ENCODE measurements at places on chromosomes 1 and 21.

GRCh38 chr1:192756847-192757246 lies 52.0 kb upstream of the RGS2 start:
- no peak for DNase-seq

GRCh38 chr1:211742272-211742671 lies 66.9 kb upstream of the NEK2 start:
- DNase-seq = no peak

DNA sequence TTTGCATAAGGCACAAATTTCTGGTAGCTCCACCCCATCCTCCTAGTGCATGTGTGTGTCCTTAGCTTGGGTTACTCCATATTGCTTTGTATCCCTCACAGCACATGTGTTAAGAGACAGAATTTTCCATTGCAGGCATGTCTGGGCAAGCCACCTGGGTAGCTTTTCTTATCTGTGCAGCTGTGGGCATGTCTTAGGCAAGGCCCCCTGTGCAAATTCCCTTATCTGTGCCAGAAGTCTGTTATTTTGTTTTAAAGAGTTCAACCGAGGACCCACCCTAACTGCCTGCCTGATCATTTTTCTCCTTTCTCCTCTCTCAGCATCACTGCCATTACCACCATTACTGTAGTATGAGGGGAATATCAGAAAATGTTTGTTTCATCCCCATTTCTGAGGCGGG lies 131.9 kb downstream of the CYYR1 start:
- DNase-seq = no peak

DNA sequence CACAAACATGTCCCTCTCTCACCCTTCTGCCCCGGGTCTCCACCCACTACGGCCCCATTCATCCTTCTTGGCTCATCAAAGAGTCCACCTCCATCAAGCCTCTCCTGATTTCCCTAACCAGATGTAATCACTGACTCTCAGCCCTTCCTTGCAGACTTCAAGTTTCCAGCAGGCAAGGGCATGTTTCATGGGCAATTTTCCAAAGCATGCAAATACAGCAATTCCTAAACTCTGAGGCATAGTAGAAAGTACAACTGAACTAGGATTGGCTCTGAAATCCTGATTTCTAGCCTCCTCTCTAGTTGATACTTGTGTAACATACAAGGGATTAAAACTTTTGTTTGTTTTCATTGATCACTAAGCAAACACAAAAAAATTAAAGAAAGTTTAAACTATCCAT lies 109.1 kb upstream of the GADD45A start:
- no peak for DNase-seq

GRCh38 chr1:113871597-113872113 lies at the start of gene PTPN22:
TSS of gene PTPN22 (minus strand) at chr1:113871712.
- no peak for DNase-seq

- no peak for DNase-seq
These were observed 236.6 kb upstream of the RAB4A start for GRCh38 chr1:229034342-229034741.

DNA sequence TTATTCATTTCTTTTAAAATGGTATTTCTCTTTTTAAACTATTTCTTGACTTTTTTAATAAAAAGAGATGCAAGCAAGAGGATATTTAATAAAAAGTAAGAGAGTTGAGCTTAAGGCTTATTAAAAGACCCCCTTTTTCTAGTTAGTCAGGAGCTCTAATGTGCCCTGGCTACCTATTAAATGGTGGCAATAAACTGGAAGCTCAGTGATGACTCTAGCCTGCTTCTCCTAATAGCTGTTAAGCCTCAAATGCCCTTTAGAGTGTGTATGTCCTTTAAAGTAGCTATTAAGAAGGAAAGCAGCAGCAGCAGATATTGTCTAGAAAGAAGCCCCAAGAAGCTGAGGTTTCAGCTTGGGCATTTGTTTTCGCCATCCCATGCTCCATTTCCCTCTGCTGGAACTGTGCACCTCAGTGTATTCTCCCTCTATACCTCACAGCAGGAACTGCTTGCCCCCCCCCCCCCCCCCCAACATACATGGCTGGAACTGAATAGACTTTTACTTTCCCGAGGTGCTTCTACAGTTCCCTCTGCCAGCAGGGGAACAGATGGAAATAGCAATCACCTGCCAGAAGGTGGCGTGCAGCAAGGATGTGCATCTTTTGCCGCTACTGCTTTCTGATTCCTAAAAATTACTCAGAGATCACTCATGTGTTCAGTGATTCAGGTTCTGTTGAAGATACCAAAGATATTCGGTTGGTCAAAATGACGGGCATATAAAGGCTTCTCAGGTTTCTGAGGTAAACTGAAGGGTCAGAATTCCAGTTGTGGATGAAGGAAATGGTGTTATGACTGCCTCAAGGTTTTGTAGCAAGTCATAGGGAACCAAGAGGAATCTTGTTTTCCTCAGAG lies 2.5 kb downstream of the RGS4 start:
- peak; percentile 61 for DNase-seq

GRCh38 chr21:31892686-31893085 lies 19.9 kb downstream of the HUNK start:
- no peak for DNase-seq

DNA sequence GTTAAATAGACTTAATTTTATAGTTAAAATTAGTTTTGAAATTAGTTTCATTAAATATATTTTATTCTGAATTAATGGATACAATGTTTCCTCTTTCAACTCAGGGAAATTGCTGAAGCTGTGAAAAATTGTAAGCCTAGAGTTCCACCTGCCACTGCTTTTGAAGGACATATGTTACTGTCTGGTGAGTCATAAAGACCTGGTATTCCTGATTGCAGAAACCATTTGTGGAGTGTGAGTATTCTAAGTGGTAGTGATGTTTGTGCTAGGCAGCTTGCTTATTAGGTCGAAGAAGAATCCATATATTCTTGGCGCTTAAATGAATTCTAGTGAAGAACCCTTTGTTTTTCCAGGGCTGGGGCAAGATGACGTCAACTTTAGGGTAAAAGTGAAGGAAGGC lies 34.0 kb downstream of the MTR start:
- no peak for DNase-seq

- DNase-seq = no peak
These were observed 620.0 kb upstream of the B3GALT2 start for GRCh38 chr1:193806079-193807048.

GRCh38 chr1:207306603-207307002 lies 14.9 kb upstream of the CD55 start:
- no peak for DNase-seq

- DNase-seq = peak; percentile 83
These were observed 1.3 kb downstream of the NTNG1 start for GRCh38 chr1:107142140-107142542.

DNA sequence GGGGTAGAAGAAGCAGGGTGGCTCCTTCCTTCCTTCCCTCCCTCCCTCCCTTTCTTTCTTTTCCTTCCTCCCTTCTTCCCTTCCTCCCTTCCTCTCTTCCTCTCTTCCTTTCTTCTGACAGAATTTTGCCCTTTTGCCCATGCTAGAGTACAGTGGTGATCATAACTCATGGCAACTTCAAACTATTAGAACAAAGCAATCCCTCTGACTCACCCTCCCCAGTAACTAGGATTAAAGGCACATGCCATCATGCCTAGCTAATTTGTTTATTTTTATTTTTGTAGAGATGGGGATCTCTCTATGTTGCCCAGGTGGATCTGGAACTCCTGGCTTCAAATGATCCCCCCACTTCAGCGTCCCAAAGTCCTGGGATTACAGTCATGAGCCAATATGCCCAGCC lies 10.0 kb upstream of the RPE65 start:
- DNase-seq = no peak

- DNase-seq = no peak
These were observed 26.9 kb downstream of the CD244 start for GRCh38 chr1:160835751-160836150.

DNA sequence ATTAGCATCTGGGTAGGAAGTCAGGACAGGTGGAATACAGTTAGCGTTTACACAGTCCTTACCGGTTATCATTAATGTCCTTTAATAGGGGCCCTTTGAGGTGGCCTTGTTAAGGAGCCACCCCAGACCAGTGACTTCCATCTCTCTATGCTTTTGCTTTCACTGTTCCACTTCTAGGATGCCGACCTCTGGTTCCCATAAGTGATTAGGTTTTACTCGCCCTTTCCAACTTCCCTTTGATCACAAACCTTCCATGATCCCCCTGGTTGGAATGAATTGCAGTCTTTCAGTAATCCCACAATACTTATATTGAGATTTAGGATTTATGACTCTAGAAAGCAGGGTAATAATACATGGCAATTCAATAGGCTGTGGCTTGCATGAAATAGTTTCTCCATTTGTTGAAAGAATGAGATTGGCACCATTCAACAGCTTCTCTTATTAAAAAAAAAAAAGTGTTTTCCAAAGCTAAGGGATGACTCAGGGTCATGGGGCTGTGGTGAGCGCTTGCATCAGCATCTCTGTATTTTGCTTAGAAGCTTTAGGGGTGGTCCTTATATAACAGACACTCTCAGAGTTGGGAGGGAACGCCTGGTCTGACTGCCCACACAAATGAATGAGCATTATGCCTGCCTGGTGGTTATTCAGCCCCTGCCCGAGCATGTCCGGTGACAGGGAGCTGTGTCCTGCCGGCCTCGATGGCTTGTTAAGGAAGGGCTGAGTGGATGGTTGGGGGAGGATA lies 110.5 kb downstream of the CNIH3 start:
- DNase-seq = no peak

DNA sequence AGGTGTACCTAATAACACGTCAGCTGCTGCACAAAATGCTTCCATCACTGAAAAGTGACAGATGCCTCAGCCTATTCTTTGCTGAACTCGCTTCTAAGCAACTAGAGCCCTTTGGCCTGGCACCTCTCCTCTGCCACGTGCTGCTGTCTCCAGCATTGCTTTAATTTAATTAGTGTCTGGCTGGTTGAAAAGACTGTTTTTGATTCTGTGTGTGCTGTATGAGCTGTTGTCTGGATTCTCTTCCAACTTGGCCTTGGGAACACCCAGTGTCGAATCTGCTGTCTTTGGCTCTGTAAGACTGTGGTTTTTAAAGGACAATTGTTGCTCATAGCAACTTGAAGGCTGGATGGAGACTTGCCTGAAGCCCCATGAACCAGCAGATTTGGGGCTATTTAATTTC lies 109.5 kb downstream of the PSMG1 start:
- DNase-seq = no peak

DNA sequence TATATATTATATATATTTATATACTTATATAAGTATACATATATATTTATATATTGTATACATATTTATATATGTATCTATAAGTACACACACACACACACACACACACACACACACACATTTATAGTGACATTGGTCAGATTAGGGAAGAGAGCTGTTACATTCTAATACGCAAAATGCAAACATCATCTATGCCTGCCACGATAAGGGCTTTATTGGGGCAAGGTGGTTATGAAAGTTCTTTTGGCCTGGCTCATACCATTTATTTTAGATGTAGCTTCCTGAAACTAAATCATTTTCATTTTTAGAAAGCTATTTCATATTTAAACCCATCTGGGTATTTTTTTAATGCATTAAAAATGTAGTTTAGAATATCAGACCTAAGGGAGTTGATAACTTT lies 82.8 kb downstream of the MAST2 start:
- no peak for DNase-seq

DNA sequence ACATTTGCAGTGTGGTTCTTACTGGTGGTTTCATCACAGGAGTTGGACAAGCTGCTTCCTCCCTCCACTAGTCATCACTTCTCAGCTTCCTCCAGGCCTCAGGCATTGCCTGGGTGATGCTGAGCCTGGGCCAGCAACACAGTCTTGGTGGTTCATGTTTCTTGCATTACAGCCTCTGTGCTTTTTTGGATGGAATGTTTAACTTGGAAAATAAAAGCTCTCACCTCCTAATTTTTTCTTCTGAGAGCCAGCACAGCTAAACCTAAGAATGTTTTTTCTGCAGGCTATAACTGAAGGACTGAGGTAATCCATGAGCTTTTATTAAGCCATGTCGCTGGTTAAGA lies 66.1 kb upstream of the RHOU start:
- DNase-seq = no peak

- DNase-seq = no peak
These were observed 40.6 kb upstream of the LBR start for GRCh38 chr1:225468270-225469020.

GRCh38 chr1:116360429-116361173 lies 12.4 kb upstream of the ATP1A1 start:
- DNase-seq = no peak

GRCh38 chr1:41856151-41856943 lies 62.4 kb downstream of the HIVEP3 start:
- DNase-seq = no peak

DNA sequence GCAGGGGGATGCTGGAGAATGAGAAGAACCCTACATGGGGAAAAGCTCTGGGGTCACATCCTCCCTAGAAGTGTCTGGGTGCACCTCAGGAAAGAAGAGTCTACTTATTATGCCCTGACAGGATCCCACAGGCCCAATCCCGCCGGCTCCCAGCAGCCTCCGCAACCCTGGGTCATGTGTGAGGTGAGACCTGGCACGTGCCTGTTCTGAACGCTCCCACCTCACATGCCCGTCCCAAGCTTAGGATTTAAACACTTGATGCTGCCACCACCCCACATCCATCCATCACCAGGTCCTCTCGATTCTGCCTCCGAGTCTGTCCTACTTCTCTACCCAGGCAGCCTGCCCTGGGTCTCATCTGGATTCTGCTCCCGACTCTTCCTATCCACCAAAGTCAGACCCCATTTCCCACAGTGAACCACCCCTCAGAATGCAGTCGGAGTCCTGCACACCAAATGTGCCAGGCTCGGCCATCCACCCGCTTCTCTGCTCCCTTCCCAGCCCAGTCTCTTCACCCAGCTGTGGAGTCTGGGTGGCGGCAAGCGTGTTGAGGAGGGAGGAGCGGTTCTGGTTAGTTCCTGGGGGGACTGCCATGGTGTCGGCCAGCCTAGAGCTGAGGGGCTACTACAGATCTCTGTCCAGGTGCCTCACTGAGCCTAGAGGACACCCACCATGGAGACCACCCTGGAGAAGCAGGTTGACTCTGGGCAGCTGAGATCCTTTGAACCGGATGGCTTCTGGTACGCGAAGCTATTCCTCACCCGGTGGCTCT lies 23.9 kb downstream of the SLC2A1 start:
- DNase-seq = no peak

GRCh38 chr1:114302821-114303220 lies 149.2 kb upstream of the SYT6 start:
- DNase-seq = no peak

- no peak for DNase-seq
These were observed 100.7 kb upstream of the KIF26B start for GRCh38 chr1:245054105-245054504.

GRCh38 chr1:22930240-22930912 lies 42.3 kb downstream of the LACTBL1 start:
- peak; percentile 40 for DNase-seq

- no peak for DNase-seq
These were observed 5.8 kb downstream of the OR6K3 start for GRCh38 chr1:158714754-158715153.

DNA sequence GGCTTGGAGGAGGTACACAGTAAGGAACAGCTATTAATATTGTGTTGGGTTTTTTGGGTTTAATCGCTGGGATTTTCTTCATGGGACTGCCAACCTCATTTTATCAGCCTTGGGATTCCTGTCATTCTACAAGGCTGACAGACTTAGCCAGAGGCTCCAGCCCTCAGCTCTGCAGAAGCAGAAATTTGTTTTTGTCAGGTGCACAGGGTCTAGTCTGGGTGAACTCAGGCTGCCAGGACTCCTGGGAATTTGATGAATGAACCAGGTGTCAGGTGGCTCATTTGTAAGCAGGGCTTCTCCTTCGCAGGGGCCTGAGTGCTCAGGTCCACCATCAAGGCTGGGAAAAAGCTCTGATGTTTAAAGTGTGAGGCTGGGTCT lies 11.5 kb upstream of the ZNF362 start:
- DNase-seq = peak; percentile 8

GRCh38 chr1:85494074-85494903 lies 29.3 kb upstream of the DDAH1 start:
- no peak for DNase-seq

GRCh38 chr1:21703318-21703963 lies 34.3 kb upstream of the RAP1GAP start:
- no peak for DNase-seq

Measured in NCI-H345 (cell line).